ENCODE measurements at places on chromosomes 12 and 14.

DNA sequence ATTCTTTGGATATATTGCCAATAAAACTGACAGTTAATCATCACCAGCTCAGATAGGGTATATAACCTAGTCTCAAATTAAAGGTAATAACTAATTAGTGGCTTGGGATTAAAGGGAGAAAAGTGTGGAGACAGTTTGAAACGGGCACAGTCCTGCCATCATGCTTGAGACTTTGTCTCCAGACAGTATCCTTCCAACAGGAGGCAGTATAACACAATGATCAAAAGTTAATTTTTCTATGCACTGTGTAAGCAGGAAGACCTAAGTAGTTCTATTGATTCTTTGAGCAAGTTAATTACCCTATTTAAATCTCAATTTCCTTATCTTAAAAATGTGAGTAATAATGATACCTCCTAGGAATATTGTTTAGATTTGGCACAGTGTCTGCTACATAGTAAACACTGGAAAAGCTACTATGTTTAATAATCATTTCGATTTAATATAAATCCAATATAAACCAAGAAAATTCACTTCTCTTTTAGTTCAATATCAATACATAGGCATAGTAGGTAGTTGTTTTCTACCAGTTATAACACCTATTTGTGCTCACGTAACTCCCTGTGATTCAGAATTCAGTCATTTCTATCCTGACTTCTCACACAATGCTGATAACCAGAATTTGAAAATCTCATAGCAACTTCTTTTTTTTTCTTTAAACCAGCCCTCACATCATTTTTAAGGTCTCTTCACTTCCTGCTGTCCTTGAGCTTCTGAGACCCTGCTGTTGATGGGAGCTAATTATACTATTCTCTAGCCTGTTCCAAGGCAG, 53.7 kb downstream of the GALNT4 start:
- DNase-seq, result peak; percentile 37

GRCh38 chr12:124884587-124885438, 21.1 kb upstream of the SCARB1 start:
- no peak for DNase-seq

GRCh38 chr14:101043891-101044290, 140.4 kb upstream of the RTL1 start:
- DNase-seq, result no peak

- DNase-seq, result no peak
Observed at GRCh38 chr12:559906-560455, 100.2 kb downstream of the B4GALNT3 start.

- DNase-seq, result no peak
Observed at GRCh38 chr12:89501793-89502192, 22.8 kb downstream of the GALNT4 start.

DNA sequence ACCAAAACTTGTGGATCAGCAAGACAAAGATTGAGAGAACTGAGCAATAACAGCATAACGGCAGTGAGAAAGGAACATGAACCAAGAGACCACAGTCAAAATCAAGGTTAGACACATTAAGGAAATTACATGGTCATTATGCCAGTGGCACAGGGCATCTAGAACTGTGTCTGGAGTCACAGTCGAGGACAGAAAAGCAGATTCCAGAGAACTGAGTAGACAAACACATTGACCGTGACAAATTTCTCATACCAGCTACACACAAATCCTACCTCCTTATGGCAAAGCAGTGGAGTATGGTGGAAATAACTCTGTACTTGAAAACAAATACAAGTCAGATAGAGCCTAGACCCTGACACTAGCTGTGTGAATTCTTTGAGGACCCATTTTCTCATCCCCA, 367.3 kb downstream of the DUSP6 start:
- no peak for DNase-seq

DNA sequence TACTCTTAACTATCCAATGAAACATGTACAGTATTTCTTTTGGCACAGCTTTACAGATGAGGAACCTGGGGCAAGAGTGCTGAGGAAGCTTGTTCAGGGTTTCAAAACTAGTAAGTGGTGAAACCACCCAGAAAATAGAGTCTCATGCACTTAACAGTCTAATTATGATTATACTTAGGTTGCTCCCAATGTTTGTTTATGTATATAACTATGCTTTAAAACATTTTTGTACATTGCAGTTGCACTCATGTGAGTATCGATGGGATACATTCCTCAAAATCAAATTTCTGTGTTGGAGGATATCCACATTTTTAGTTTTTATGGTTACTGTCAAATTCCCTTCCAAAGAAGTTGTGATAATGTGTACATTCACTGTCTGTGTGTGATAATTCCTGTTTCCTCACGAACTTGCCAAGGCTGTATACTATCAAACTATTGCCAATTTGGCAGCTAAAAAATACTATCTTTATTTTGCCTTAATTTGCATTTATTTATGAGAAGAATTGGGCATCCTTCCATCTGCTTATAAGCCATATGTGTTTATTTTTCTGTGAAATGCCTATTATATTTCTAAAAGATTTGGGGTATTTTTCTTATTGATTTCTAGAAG, 143.9 kb upstream of the SSTR1 start:
- DNase-seq, result no peak

GRCh38 chr14:84937449-84937848, 592.5 kb upstream of the FLRT2 start:
- no peak for DNase-seq
